Stimulated activated CD4-positive, alpha-beta T cell treated with anti-CD3 and anti-CD28 coated beads, TNF-alpha, amount 100 ng/mL, for 48 hours (primary cell): ENCODE measurements at places on chromosomes 5 and 9.

DNA sequence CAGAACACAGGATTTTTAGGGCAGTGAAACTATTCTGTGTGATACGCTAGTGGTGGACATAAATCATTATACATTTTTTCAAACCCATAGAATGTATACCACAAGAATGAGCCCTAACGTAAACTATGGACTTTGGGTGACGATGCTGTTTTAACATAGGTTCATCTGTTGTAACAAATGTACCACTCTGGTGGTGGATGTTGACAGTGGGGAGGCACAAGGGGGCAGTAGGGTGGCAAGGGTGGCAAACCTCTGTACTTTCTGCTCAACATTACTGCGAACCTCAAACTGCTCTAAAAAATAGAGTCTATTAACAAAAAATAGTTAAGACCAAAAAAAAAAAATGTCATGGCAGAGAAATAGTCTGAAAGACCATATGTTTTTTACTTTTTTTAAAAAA, 9.1 kb upstream of the MVB12B start:
- DNase-seq, result no peak

- DNase-seq, result no peak
Measured at GRCh38 chr9:104227108-104227507, 133.0 kb downstream of the SMC2 start.

DNA sequence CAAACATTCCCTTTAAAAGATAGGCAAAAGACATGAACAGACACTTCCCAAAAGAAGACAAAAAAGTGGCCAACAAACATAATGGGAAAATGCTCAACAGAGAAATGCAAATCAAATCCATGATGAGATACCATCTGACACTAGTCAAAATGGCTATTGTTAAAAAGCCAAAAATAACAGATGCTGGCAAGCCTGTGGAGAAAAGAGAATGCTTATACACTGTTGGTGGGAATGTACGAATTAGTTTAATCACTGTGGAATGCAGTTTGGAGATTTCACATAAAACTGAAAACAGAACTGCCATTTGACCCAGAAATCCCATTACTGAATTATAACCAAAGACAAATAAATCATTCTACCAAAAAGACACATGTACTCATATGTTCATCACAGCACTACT, 58.3 kb upstream of the WDR41 start:
- no peak for DNase-seq

DNA sequence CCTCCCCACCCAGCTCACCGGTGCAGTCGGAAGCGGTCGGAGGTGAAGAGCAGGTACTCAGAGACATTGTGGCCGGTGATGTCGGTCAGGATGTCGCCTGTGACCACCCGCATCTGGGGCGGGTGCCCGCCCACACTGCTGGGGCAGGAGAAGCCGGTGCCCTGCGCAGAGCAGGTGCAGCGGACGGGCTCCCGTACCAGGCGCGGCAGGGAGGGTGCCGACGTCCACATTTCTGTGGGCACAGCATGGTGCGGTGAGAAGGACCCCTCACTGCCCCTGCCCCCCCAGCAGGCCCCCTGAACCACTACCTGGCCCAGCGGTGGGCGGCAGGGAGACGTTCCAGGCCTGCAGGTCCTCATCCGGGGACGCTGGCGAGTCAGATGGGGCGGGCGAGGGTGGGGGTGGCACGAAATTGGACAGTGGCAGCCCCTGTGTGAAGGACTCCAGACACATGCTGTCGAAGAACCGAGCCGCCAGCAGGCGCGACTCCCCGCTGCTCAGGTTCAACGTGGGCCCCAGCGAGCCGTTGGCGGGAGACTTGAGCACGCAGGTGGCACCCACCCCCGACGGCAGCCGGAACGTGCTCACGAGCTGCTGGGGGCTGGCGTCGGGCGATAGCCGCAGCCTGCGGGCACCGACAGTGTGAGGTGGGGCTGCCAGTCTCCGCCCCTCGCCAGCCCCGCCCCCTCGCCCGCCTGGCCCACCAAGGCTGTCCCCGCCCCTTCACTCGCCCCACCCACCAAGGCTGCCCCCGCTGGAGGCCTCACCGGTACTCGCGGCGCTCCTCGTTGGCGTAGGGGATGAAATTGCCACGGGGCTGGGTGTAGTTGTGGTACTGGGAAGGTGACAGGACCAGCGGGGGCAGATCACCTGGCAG, 15.1 kb downstream of the ABCA2 start:
- DNase-seq, result no peak

DNA sequence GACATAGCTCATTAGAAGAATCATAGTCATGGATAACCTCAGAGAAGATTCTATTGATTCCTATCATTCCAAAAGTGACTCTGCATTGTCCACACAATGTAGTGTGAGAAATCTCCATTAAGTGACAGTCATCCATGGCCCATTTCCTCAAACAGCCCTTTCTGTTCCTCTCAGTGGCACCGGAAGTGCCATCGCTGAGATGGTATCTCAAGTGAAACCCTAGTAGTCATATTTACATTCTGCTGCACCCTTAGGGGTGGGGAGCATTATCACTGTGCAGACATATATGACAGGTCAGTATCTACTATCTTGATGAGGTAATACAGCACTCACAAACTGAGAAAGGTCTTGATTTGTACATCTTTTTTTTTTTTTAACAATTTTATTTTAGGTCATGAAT, 55.4 kb upstream of the MIER3 start:
- no peak for DNase-seq

GRCh38 chr5:7396713-7397454, 946 bp downstream of the ADCY2 start:
- DNase-seq, result no peak

DNA sequence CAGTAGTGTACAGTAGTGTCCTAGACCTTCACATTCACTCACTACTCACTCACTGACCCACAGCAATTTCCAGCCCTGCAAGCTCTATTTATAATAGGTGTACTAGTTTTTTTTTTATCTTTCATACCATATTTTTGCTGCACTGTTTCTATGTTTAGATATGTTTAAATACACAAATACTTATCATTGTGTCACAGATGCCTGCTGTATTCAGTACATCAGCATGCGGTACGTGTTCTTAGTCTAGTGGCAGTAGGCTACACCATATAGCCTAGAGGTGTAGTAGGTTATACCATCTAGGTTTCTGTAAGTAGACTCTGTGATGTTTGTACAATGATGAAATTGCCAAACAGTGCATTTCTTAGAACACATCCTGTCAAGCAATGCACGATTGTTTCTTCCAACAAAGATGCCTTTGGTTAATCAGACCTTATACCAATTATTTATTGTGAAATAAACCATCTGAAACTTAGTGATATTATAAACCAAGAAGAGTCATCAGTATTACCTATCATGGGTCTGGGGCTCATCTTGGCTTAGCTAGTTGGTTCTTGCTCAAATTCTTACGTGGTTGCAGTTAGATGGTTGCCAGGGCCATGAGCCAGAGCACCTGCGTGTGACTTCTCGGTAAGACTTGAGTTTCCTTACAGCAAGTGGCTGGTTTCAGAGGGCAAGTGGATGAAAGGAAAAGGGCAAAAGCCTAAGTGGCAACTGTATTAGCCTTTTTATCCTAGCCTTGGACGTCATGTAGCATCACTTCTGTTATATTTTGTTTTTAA, 41.1 kb downstream of the ERBIN start:
- DNase-seq, result no peak

GRCh38 chr9:89732295-89732938, 127.6 kb downstream of the GADD45G start:
- DNase-seq, result no peak

GRCh38 chr5:127425037-127425436, 92.4 kb upstream of the PRRC1 start:
- DNase-seq, result no peak

DNA sequence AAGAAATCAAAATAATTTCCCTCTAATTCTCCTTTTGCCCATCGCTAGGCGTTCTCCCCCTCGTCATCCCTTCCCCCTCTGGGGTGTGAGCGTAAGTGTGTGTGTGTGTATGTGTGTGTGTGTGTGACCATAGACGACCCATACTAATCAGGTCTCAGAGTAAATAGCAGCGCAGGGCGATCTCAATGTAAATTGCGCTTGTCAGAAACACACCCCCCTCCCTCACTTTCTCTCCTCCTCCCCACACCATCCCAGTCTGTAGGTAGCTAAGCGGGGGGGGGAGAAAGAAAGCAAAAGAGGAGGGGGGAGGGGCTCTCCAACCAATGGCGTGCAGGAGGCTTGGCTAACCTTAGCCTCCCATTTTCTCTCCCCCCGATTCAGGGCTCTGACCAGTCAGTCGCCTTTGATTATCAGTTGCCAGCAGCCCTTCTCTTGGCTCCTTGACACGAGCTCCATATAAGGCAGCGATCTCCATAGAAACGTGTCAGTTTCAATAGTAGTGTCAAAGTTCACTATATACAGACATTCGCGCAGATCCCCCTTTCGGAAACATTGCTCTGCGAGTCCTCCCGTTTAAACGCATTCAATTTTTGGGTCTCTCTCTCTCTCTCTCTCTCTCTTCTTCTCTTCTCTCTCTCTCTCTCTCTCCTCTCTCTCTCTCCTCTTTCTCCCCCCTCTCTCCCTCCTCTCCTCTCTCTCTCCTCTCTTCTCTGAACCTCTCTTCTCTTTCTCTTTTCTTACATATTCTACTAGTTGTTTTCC, at the start of gene NR2F1:
NR2F1 (plus strand) TSS at position 546 of the 762 bp plus-strand sequence. CDS start 1,802 bp downstream, outside the sequence.
- DNase-seq, result no peak

GRCh38 chr9:82581935-82582334, 481.0 kb downstream of the RASEF start:
- DNase-seq, result no peak

GRCh38 chr9:134442486-134443173, 116.4 kb downstream of the RXRA start:
- DNase-seq, result no peak

DNA sequence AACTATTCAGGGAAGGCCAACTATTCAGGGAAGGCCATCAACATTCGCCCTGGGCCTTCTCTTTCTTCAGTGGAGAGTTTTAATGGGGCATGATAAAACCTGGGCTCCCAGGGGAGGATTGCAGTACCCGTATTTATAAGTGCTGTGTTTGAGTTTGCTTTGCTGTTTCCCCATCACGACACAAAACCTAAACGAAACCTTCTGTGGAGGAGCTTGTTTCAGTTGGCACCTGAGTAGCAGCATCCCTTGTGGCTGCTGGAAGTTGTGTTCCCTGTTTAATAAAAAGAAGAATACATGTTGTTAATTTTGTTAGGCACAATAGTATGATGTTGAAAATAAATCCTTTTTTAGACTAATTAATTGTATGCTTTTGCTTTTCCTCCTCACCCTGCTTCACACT, 8.3 kb downstream of the WDR31 start:
- DNase-seq, result no peak

DNA sequence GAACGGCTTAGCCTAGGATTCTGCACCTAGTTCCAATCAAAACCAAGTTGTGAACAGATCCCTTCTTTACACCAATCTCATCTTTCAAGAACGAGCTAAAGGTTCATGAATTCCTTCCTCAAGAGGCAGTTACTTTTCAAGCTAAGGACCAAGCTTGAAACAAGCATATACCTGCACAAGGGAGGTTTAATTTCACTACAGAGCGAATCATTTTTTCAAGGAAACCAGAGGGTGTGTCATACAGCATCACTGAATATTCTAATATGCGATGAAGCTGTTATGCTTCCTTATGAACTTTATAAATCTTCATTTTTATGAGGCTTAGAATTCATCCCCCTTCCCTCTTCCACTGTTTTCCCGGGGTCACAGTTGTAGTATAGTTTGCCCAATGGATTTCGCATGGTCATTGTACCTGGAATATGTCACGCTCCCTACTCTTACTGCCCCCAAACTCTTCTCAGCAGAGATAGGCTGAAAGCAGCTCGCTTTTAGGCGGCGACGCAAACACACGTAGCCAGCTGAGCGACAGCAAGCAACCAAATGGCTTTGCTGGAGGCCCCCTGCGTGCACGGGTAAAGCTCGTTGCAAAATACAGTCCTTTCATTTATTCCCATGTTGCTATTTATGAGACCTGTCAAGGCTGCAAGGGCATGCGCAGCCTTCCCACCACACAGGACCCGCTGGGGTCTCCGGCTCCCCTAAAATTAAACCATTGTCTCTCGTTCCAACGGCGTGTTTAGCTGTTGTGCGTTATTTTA, 832 bp downstream of the LMBRD2 start:
- peak; percentile 49 for DNase-seq

- no peak for DNase-seq
Measured at GRCh38 chr5:121273833-121274433, 577.7 kb upstream of the FTMT start.

DNA sequence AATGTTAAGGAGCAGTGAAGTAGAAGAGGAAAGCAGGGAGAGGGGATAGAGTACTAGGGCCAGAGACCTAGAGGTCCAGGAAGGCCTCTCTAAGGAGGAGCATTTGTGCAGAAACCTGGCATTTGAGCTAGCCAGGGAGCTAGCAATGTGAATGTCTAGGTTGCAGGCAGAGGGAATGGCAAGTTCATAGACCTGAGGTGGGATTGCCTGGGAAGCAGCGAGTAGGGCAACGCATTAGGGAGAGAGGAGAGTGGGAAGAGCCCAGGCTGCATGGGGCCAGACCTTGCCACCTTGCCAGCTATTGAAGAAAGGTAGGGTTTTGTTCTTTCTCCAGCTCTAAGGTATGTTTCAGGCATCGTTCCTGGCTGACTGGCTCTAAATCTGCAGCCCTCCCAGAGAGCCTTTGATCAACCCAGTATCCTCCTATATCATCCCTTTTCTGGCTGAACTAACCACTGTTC, 54.0 kb downstream of the SLC22A5 start:
- DNase-seq, result no peak

- DNase-seq, result no peak
Measured at GRCh38 chr9:106622164-106622487, 240.8 kb upstream of the ZNF462 start.

- no peak for DNase-seq
Measured at GRCh38 chr9:13705373-13705772, 425.9 kb upstream of the MPDZ start.

- DNase-seq, result peak; percentile 37
Measured at GRCh38 chr9:134025606-134026541, 593 bp downstream of the BRD3OS start.

GRCh38 chr9:114791736-114792135, 14.1 kb downstream of the TNFSF15 start:
- no peak for DNase-seq

GRCh38 chr5:71891856-71892255, 172.8 kb downstream of the CARTPT start:
- DNase-seq, result no peak

DNA sequence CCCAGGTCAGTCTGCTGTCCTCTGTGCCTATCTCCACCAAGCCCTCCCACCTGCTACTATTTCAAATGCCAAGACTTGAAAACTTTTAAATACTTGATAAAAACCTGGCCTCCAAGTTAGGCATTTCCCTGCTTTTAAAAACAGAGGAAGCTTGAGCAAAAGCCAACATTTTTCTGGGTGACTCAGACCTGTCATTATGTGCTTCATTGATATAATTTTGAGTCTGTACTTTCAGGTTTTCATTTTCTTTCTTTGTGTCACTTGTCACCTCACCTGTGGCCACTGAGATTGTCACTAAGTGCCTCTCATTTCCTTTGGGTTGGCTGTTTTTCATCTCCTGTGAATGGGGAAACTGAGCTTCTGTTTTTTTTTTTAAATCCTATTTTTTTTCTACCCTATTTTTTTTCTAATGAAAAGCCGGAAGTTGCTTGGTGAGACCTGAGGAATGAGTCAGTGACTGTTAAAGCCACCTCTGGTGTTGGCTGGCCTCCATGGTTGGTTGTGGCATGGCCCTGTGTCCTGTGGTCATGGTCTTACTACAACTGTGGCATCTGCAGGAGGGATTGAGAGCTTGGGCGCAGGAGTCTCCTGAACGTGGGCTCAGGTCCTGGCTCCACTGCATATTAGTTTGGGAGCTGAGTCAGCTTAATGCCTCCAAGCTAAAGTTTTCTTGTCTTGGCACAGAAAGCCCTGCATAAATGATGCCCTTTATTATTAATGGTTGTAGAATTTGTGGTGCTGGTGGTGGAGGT, 56.7 kb downstream of the ARHGAP26 start:
- DNase-seq, result no peak

GRCh38 chr5:168578538-168579487, at the start of gene PANK3:
Gene PANK3, minus strand, starts transcription at chr5:168579368. Its CDS starts 85 bp downstream, at chr5:168579283.
- DNase-seq, result peak; percentile 1
